ENCODE measurements at places on chromosomes 5 and 9.

DNA sequence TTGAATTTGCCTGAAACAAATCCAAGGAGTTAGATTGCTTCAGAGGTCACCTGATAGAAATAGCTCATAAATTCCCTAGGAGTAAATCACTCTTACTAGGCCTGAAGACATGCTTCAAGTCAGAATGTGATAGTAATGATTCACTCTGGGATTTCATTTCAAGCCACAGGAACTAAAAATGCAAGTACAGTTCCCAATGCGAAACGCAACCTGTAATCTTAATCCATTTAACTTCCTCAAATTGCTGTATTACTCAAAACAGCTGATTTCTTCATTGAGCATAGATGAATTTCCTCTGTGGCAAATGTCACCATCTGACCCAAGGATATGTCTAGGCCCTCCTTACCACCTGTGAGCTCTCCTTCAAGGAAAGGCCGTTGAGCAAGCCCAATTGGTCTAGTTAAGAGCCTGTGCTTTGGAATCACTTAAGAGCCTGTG is 32.1 kb upstream of the IL6ST start:
- no peak for DNase-seq

DNA sequence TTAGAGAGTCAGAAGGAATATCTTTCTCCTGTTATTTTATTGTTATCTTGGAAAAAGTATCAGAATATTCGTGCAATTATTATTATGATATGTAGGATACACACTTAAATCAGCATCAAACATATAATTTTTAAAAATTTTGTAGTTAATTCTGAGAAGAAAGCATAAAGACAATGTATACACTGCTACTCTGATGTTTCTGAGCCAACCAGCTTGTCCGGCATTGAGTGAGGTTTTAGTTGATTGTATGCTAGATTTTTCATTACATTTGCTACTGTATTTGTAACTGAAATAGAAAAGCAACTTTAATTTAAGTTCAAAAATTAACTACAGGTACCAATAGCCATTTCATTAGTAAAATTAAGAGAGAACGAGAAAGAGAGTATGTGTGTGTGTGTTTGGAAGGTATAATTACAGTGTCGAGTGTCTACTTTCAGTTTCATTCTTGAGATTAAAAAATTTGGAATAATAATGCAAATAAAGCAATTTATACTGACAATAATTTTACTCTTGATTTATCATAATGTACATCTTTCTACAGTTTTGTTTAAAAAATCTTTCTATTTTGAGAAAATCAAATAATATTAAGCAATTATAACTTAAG is 160.4 kb upstream of the CDH12 start:
- DNase-seq = no peak

DNA sequence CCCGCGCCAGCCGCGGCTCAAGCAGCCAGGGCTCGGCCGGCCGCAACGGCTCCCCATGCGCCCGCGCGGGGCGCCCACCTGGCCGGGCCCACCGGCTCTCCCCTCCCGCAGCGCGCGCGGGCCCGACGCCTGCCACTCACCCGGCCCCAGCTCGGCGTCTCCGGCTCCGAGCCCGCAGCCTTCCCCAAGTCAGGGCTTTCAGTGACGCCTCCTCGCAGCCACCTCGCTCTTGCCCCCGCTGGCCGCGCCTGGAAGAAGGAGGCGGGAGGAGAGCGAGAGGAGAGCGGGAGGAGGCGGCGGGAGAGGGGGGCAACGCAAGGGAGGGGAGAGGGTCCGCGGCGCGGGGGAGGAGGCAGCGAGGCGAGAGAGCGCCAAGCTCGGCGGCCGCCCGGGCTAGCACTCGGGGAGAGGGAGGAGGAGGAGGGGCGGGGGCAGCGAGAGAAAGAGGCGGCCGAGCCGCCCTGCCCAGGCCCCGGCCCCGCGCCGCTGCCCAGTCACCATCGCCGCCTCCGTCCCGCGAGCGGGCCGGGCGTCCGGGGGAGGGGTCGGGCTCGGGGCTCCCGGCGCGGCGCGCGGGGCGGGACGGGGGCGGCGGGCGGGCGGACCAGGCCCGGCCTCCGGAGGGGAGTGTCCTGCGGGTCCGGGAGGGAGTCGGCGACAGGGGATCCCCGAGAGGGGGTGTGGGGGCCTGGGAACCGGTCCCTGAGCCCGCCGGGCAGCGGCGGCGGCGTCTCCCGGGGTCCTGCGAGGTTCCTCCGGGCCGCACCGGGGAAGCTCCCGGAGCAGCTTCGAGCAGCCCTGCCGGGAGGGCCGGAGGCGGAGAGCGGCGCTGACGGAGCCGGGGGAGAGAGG is at the start of gene LHFPL2:
Gene LHFPL2 (minus strand): TSS at position 414 of the 852 bp plus-strand sequence. CDS start 138,559 bp downstream, outside the sequence.
- DNase-seq = peak; percentile 93

DNA sequence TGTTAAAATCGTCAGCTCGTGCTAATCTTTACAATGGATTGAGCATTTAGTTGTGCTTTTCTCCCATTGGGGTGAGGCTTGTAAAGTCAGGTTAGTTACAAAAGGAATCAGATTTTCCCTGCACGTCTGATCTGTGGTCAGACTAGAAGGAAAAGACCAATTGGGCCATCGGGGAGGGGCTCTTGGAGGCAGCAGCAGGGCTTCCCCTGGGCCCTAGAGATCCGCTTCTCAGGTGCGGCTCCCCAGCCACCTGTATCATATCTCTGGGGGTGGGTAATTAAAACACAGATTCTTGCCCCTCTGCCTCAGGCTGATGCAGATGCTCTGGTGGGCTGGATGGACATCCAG is 200.3 kb downstream of the HSPA4 start:
- no peak for DNase-seq

DNA sequence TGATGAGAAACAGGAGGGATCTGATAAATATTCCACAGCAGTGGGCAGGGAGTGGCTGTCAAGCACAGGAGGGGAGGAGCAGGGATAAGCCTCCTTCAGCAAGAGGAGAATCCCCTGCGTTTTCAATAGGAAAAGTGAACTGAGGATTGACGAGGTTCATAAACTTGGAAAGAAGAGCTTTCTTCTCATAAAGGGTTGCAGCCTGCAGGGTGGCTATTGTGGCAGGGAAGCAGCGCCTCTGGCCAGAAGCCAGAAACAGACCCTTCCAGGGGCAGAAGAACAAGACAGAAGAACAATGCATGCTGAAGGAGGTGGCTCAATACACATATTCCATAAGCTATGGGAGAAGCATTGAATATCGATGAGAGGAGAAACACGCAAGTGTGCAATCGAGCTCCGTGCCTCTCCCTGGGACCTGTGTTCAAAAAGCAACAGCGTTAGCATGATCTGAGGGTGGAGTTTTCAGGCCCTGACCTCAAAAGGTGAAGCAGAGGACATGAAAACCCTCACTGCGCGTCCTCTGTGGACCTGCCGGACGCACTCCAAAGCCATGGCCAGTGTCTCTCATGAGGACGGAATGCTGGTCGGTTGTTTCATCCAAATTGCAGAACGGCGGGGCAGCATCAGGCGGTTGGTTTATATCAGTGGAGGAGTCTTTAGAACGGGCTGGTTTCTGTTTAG is 67.6 kb downstream of the ANKRD33B start:
- DNase-seq = no peak

- no peak for DNase-seq
These were observed 2.5 kb upstream of the ZMYND19 start for GRCh38 chr9:137592767-137593166.

DNA sequence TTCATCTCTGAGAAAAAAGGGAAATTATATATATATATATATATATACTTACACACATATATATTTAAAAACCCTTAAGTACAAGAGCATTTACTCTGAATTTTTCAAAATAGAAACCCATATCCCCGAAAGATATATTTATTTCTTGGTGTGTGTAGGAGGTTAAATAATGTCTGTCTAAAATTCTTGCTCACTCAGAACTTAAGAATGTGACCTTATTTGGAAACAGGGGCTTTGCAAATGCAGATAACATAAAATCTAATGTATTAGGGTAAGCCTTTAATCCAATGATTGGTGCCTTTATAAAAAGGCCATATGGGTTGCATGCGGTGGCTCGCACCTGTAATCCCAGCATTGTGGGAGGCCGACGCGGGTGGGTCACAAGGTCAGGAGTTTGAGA is 517.3 kb upstream of the TLE4 start:
- DNase-seq = no peak

DNA sequence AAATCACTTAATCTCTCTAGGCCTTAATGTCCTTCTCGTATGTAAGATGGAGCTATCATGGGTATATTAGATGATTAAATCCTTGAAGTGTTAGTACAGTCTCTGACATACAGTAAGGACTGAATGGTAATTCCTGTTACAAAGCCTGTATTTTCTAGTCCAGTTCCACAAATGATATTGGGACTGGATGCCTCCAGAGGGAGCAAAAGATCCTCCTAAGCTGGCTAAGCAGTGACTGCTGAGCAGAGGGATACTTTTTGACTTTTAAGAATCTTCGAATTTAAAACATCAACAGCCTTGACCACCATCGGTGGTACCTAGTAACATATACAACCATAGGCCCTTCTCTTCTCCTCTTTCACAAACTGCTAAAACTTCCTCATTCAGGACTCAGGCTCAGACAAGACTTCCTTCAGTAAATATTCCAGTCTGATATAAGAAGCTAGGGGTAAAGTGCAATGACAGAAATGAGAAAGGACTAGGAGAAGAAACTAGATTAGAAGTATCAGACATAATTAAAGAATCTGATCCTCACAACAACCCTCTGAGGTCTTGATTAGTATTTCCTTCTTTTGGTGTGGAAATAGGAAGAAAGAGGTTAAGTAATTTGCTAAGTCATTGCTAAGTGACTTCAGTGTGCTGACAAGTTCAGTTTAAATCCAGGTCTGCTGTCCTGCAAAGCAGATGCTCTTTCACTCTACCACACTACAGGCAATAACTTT is 13.9 kb downstream of the PTAR1 start:
- DNase-seq = no peak

DNA sequence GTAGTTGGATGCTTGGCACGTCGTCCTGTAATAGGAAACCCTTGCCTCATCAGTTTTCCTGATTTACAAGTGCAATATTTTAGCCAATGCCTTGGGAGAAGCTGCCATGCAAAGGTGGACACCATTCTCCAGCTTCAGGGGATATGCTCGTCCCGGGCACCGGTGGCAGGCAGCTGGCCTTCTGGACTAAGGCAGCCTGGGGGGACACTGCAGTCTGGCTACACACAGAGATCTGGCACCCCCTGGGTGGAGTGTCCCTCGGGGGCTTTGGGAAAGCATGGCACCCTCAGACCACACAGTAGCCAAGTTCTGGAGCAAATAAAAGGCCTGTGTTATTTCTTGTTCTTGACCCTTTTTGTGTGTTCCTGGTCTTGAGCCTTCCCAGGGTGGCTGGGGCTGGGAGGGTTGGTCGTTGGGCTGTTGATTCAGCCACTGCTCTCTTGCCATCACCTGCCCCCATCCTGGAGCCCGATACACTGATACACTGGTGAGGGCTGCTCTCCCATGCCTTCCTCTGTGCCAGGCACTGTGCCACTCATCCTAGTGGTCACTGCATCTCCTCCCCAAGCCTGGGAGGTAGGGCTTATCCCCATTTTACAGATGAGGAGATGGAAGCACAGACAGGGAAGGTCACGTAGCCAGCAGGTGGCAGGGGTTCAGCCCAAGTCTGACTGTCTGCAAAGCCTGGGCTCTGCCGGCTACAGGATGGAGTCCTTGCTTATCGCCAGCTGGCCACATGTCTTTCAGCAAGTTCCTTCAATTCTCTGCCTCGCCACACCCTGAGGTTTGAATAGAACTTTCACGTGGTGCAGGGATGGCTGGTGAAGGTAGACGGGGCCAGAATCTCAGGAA is 134.1 kb downstream of the RGS3 start:
- no peak for DNase-seq

DNA sequence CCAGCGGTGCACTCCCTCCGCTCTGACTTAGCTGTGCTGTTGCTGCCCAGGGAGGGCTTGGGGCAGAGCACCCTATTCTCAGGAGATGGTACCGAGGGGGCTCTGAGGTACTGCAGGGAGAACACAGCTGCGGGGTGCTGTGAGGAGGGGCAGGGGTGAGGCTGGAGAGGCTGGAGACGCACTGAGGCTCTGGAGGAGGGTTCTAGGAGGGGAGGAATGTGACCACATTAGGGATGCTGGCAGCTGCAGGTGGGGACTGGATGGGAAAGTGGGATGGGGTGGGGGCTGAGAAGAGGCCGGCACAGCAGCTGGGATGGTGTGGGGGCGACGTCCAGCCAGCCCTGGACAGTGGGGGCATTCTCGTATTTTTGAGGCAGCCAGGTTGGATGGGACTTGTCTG is 20.9 kb downstream of the NCS1 start:
- DNase-seq = no peak

DNA sequence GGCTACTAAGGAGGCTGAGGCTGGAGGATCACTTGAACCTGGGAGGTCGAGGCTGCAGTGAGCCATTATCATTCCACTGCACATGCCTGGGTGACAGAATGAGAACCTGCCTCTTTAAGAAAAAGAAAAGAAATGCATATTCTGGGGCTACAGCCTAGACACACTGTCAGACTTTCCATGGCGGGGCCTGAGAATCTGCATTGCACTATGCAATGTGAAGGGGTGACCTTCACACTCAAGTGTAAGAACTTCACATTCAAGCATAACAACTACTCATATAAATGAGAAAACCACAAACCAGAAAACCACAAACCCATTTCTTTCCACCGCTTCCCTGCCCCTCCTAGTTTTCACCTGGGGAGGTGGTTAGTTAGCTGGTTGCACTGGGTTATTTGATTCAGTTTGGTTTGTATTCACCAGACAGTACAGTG is 18.0 kb upstream of the FBP2 start:
- no peak for DNase-seq

DNA sequence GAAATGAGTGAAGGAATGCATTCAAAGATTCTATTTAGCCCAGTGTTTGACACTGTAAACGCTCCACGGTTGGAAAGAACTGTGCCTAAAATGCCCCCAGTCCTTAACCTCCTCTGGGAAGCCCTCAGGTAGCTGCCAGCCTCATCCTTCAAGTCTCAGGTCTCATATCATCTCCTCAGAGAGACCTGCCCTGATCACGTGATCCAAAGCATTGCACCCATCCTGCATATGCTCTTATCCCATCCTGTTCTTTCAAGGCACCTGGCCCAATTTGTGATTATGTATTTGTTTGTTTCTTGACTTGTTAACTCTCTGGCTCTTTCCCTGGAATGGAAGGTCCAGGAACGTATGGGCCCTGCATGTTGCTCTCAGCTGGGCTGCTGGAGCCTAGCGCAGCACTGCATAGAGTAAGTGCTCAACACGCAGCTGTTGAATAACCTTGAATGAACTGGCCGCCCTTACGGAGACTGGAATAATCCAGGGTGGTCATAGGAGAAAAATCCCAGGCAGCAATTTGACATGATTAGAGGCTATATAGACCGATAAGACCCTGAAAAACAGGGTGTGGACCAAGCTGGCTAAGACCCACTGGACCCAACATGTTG is 8.7 kb downstream of the C1QTNF2 start:
- no peak for DNase-seq

- DNase-seq = no peak
These were observed 5.0 kb upstream of the SPINK14 start for GRCh38 chr5:148163345-148163744.

DNA sequence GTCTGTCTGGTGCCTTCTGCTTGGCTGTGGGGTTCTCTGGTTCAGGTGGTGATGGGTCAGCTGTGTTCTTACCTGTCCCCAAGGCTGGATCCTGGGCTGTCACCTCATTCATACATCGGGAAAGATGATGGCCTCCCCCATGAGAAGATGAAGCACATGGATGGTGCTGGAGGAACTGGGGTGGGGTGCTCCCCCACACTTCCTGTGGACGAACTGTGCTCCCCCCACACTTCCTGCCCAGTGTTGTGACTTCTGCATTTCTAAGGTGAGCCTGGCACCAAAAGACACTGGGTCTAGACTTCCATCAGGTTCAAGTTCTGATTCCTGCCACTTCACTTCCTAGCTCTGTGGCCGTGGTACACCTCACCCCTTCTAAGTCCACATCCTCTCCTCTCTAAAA is 4.3 kb upstream of the SURF6 start:
- no peak for DNase-seq

GRCh38 chr9:107948601-107949000 is 459.0 kb upstream of the KLF4 start:
- no peak for DNase-seq

- no peak for DNase-seq
These were observed 63.3 kb upstream of the SLCO6A1 start for GRCh38 chr5:102561894-102562760.
